Skin of body (tissue), 3 donors: ENCODE measurements at places on chromosomes 11 and 22.

- DNase-seq: no peak
These were observed 948.2 kb downstream of the NTM start for GRCh38 chr11:132318421-132319157.

DNA sequence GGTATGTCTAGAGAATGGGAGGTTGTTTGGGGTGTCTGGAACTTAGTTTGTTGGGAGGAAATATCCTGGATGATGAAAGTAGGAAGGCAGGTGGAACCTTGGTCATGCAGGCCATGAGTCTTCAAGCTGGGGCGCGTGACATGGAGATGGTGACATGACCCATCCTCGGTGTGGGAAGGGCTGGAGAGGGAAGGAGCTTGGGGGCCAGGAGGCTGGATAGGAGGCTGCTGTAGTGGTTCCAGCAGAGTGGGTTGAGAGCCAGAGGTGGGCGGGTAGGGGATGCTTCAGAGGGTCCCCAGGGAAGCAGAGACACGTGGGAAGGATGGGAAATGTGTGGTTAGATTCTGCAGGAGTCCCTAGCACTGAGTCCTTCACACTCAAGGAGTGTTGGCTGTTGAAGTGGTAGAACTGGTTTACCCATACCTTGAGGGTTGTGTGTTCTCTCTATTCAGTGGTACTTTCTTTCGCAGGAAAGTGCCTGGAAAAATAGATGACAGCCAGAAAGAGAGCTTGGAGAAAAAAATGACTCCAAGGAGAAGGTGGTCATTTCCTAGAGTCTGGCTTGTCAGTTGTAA lies 56.8 kb downstream of the LDLRAD3 start:
- no peak for DNase-seq

- no peak for DNase-seq
These were observed 228.3 kb downstream of the MIAT start for GRCh38 chr22:26885441-26886261.

DNA sequence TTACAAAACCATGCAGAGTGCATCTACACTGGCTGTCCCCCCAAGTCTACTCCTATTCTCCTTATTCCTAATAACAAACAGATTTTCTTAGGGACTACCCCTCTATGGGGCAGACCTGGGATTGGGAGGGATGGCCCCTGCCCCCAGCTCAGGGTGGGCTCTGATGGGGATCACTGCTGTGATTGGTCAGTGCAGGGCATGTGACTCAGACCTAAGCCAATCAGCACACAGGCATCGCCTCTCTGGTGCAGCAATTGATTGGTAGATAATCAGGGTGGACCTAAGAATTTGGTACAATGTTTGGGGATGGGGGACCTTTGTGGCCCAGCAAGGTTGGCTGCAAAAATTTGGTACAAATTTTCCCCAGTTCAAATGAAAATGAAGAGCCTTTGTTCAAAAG lies 57.2 kb upstream of the SHANK2 start:
- DNase-seq: no peak

DNA sequence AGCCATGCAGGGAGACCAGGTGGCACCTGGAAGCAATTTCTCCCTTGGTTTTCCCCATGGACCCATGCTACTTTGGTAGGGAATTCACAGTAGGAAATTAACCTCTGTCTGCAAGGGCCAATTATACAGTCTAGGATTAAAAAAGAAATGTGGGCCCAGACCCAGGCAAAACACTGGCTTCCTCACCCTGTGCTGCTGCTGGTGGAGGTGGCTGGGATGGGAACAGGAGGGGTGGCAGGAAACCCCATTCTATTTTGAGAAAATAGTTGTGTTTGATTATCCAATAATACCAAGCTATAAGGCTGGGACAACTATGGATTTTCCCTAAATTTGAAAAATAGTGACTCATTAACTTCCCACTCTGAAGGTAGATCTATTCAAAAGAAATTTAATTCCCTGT lies 417.0 kb upstream of the NARS2 start:
- DNase-seq: no peak

- DNase-seq: no peak
These were observed 267.9 kb upstream of the SESN3 start for GRCh38 chr11:95498722-95499425.

- DNase-seq: no peak
These were observed 35.1 kb downstream of the TRIOBP start for GRCh38 chr22:37731804-37732471.

GRCh38 chr11:77967121-77967520 lies 27.3 kb downstream of the INTS4 start:
- no peak for DNase-seq

GRCh38 chr22:29629903-29630516 lies 26.6 kb downstream of the NF2 start:
- no peak for DNase-seq

- no peak for DNase-seq
These were observed 38.3 kb downstream of the IGLL5 start for GRCh38 chr22:22925805-22926369.

DNA sequence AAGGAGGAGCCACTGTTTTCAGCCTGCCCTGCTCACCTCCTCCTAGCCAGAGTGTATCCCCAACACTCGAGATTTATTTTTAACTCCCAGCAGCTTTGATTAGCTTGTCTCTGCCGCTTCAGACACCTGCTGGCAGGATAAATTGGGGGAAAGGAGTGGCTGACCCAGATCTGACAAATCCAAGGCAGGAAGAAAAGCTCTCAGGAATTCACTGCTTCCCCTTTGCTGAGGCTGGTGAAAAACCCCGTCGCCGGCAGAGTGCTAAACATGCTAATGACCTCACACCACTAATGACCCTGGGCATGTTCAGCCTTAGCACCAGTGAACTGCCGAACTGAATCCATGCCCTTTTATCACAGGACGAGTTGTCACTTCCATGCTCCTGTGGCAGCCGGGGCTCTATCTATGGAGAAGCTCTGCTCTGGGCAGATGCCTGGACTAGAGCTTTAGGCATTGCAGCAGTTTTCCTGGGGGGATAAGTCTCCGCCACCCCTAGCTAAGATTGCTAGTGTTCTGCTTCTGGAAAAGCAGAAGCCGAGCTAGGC lies 52.2 kb downstream of the FEZ1 start:
- no peak for DNase-seq

DNA sequence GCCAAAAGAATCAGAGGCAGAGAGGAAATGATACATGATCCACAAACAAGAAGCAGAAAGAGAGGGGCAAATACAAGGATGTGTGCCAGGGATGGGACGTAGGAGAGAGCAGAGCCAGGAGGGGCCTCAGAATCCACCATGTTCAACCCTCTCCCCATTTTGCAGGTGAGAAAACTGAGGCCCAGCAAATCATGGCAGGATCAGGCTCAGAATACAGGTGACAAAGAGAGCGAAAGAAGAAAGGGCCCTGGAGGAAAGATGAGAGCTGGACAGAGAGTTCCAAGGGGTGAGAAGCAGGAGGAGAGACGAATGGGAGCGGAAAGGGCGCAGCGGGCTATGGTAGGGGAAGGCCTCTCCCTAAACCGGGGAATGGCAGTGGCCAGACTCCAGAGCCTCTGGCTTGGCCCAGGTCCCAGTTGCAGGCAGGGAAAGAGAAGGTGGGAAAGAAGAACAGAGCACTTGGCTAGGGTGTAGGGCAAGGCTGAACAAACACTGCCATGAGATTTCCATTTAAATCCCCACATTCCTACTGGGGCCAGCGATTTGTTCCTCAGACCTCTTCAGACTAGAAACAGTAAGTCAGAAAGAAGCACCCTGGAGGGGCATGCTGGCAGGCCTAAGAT lies 44.4 kb upstream of the TSKU start:
- DNase-seq: no peak

DNA sequence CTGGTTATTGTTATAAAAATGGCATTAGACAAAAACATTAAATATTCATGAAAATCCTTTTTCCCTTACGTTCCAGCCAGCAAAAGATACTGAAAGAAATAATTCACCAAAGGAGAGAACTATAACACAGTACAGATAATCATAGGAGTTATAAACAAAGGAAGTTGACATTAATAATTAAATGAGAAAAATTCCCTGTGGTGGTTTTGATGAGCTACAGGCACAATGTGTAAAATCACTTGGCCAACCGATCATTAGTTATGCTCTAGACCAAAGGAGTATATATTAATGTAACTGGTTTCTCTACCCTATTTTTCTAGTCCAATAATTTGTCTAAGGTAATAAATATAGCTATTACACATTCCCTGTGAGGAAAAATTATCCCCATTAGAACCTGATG lies 534.7 kb downstream of the CNTN5 start:
- no peak for DNase-seq

DNA sequence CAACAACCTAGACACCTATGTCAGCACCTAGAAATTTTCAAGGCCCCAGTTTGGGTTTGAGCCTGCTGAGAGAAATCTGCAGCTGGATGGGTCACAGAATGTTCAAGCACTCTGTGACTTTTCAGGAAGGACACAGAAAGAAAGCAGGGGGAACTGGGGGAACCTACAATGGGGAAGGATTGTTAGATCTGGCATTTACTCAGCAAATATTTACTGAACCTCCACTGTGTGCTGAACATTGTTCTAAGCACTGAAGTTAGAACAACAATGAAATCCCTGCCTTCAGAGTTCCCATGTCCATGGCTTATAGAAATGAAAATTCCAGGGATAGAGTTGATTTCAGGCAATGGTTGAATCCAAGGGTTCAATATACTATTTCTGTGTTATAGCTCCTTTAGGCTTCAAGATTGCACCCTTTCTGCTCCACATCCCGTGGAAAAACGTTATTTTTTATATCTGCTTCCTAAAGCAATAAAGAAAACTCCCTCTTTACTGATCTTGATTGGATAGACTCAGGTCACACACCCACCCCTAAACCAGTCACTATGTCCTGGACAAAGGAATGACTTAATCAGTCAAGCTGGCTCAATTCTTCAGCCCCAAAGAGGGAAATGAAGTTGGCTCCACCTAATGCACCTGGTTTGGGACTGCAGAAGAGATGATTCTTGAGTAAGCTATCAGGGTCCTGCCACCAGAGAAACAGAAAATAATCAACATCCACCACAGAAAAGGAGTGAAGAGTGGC lies 95.1 kb downstream of the OR5AK2 start:
- no peak for DNase-seq

DNA sequence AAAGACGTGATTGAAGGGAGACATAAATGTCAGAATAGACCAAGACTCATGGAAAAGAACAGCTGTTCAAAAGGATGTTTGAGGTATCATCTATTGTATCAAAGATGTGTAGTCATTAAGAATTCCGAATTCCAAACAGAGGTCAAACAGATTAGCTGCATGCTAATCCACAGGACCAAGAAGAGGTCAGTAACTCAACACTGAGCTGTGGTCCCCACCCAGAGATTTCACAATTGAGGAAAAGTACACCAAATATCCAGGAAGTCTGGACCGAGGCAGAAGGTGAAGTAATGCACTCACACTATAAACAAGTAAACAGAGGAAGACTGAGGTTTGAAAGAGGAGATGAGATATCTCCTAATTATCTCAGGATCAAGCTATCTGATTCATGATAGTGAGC lies 29.6 kb upstream of the OR5P2 start:
- DNase-seq: no peak

- DNase-seq: no peak
These were observed 10.1 kb downstream of the C22orf23 start for GRCh38 chr22:37943136-37943824.

GRCh38 chr11:118437208-118438125 lies 1.2 kb downstream of the KMT2A start:
- DNase-seq: peak; percentile 48

GRCh38 chr22:40335358-40335757 lies 10.9 kb upstream of the ADSL start:
- no peak for DNase-seq

DNA sequence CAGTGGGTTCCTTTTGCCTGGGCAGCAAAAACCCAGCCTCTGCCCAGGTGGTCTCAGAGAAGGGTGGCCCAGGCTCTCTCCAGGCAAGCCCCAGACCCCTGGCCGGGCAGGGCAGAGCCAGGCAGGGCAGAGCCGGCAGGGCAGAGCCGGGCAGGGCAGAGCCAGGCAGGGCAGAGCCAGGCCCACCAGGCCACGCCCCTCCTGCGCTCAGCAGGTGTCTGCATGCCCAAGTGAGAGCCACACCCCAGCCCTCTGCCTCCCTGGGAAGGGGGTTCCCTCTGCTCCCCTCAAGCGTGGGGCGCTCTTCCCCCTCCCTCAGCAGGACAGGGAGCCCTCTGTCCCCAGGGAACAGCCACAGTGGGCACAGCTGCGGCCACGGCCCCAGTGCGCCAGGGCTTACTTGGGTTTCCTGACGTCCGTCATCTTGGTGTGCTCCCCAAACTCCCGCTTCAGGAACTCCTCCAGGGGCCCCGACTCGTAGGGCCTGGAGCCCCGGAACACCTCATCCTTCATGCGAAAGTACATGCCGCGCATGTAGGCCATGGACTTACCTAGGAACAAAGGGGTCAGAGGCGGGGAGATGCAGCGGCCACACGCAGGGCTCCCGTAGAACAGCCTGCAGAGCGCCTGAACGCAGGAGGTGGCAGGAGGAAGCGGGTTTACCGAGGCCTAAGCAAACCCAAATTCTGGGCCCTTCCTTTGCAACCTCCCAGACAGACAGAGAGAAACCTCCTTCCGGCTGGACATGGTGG lies 10.1 kb upstream of the BAIAP2L2 start:
- DNase-seq: no peak

GRCh38 chr22:48703265-48703941 lies 1124.3 kb downstream of the BRD1 start:
- DNase-seq: no peak

GRCh38 chr11:95674657-95675358 lies 114.8 kb downstream of the FAM76B start:
- no peak for DNase-seq

- DNase-seq: no peak
These were observed 21.4 kb downstream of the CREB3L1 start for GRCh38 chr11:46298699-46299433.

DNA sequence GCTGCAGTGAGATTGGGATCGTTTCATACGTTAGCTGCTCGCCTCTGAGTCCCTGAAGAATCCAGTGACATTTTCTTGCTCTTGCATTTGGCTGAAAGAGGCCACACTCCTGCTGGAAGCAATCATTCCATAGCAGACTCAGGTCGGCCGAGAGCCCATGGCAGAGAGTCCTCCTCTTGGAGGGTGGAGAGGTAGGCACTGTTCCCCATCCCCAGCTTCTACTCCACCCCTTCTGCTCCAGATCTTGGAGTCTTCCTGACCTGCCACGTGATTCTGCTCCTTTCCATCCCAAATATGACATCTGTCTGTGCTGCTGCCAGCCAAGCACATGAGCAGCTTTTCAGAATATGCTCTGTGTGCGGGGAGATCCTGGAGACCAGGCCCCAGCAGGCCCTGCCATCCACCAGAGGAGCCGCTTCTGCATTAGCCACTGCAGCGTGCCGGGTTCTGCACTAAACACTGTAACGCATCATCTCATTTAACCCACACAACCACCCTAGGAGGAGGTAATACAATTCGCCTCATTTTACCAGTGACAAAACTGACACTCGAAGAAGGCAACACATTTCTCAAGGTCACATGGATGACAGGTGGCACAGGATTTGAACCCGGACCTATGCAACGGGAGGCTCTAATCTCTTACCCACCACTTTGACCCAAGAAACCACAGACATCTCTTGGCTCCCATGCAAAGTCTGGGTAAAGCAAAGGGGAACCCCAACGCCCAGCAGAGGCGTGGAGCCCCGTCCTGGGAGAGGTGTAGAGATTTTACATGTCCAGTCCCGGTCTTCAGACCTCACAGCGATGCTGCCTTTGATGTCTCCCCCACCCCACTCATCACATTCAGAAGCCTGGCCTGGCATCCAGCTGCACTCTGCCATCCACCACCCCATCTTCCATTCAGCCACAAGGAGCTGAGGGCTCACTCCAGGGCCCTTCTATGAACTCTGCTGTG lies 78.8 kb downstream of the FEZ1 start:
- no peak for DNase-seq
